ENCODE measurements at places on chromosomes 3 and 15.

DNA sequence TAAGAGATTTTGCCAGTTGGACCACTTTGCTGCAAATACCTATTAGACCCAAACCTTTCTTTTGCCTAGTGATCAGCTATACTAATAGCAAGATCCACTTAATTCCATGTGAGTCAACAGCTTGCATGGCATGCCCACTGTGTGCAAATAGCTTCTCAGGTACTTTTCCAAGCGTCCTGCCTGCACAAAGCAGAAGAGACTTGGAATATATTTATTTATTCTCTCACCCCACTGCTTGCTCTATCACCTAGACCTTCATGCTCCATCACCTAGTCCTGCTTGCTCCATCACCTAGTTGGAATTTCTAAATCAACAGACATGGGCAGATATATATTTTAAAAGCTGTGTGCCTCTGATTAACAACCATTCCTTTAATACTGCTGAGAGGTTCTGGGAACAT lies 47.6 kb downstream of the MBNL1 start:
- no peak for DNase-seq

DNA sequence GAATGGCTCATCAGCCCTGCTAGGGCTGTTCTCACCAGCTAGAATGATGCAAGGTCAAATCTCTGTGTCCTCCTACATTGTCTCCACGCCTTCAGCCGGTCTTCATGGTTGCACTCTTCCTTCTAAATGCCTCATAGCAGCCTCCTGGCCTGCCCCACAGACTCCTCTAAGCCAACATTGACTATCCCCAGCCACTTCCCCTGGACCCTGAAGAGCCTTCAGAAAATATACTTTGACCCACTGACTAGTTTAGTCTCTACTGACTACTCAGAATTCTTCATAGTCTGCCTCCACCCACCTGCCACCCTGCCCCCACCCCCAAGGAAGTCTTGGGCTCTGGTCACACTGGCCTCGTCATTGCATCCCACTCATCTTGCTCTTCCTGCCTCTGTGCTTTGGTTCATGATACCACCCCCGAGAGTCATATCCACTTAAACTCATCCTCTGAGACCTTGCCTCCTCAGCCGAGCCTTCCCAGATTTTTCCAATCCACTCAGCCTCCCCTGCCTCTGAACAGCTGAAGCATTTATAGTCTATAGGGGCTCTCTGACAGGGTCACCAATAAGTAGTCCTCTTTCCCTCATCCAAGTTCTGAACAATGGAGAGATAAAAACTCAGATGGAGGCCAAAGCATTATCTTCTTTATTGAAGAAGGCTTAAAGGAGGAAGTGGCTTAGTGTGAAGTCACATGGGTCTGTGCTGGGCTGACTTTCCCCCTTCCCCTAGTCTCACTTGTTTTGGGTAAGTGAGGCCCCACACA lies 9.5 kb upstream of the DOCK3 start:
- no peak for DNase-seq

DNA sequence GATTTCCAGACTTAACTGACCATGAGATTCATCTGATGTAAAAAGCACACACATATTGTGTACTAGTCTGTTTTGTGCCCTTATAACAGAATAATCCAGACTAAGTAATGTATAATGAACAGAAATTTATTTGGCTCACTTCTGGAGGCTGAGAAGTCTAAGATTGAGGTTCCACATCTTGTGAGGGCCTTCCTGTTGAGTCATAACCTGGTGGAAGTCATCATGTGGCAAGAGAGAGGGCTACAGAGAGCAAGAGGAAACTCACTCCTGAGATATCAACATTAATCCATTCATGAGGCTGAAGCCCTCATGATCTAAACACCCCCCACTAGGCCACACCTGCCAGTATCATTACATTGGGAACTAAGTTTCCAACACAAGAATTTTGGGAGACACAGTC lies 977.6 kb downstream of the MCTP2 start:
- DNase-seq: peak; percentile 37

DNA sequence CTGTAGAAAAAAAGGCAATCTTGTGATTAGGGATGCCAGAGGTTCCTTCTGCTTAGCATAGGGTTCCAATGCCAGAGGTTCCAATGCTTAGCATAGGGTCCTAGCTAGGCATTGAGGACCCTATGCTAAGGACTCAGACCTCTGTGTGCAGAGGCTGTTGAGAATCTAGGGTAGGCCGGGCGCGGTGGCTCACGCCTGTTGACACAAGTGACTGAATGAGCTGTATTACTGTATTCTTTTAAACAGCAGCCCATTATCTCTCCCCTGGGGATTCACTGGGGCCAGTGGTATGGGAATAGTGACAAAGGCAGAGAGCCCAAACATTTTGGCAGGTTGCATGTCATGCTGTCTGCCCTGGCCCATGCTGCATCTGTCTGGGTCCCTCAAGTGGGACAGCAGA lies 16.2 kb downstream of the PAK6 start:
- no peak for DNase-seq

DNA sequence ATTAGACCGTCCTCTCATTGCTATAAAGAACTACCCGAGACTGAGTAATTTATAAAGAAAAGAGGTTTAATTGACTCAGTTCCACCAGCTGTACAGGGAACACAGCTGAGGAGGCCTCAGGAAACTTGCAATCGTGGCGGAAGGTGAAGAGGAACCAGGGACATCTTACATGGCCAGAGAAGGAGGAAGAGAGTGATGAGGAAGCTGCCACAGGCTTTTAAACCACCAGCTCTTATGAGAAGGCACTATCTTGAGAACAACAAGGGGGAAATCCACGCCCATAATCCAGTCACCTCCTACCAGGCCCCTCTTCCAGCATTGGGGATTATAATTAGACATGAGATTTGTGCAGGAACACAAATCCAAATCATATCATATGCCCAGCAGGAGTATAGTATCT lies 138.5 kb downstream of the ALCAM start:
- DNase-seq: no peak

DNA sequence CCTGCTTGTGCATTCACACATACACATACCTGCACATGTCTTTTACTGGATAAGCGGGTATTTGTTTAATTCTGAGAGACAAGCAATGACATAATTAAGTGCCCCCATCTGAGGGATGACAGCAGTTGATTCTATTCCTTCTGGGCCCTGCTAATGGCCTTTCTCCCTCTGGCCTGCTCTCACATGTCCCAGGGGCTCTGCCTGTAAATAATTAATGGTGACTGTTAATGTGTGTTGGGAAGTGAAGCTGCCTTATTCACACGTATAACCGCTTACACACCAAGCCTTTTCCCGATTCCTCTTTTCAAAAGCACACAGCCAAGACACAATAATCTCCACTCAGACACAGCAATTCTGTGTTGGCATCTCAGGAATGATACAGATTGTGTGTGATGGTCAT lies 47.8 kb downstream of the LRRK1 start:
- DNase-seq: no peak
